ENCODE measurements at places on chromosomes 13 and 19. TPM values are rescaled to one million over a fixed set of nuclear protein-coding genes. Genes with fewer than 3 reads are reported as not detected.

- DNase-seq: no peak
These were observed 174.3 kb downstream of the PTPRS start for GRCh38 chr19:5166262-5166661.

GRCh38 chr13:109816112-109816807 is 29.9 kb upstream of the IRS2 start:
- DNase-seq: no peak

GRCh38 chr19:57850553-57851017 is 926 bp downstream of the ZNF587 start:
- DNase-seq: no peak

GRCh38 chr19:51595190-51596175 is 24.4 kb downstream of the ZNF175 start:
- DNase-seq: no peak

DNA sequence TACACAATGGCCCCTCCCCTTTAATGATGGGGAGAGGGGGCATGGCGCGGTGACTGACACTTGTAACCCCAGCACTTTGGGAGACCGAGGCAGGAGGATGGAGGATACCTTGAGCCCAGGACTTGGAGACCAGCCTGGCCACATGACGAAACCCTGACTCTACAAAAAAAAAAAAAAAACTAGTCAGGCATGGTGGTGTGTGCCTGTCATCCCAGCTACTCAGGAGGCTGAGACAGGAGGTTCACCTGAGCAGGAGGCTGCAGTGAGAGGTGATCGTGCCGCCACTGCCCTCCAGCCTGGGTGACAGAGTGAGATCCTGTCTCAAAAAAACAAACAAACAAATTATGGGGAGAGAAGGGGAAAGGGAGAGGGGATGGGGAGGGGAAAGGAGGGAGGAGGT is 13.8 kb upstream of the ZBTB7A start:
- no peak for DNase-seq

- DNase-seq: no peak
These were observed 8.0 kb downstream of the LILRB4 start for GRCh38 chr19:54670576-54671357.

- no peak for DNase-seq
These were observed 1.6 kb downstream of the SPINT2 start for GRCh38 chr19:38265921-38266429.

DNA sequence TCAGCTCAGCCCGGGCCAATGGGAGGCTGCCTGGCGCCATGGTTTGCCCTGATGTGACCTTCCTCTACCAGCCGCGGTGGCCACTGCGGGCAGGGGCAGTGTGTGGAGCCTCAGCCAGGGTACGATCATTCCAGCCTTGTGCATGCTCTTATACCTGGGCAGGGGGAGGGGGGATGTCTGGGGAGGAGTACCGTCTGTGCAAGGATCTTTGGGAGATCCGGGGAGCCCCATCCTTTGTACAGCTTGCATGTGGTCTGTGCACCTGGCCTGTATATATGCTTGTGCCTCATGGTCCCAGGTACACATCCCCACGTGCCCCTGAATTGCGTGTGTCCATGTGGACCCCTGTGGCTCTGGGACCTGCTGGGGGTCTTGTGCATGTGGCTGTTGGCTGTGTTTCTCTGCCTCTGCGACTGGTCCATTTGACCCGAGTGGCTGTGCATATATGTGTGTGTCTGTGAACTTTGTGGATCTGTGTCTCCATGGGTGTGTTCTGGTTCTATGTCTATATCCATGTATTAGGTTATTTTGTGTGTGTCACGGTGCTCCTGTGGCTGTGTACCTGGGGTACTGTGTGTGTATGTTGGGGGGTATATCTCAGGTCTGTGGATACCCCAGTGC is 12.8 kb upstream of the NANOS3 start:
- DNase-seq: no peak

DNA sequence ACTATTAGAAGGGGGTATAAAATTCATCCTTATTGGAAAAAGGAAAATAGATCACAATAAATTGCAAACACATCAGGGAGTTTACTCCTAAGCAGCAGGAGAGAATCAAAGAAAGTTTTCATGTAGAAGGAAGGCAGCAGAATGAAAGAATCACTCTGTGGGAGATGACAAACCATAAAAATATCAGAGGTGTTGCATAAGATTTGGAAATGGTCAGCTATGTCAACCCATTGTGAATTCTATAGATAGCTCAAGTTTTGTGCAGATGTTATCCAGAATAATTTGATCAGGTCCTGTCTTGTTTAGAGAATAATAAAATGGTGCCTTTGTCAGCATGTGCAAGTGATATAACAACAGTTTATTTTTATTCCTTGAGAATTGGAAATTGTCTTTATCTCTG is 622.4 kb downstream of the DCT start:
- DNase-seq: no peak

- no peak for DNase-seq
These were observed 16.7 kb downstream of the SYDE1 start for GRCh38 chr19:15123900-15124299.

DNA sequence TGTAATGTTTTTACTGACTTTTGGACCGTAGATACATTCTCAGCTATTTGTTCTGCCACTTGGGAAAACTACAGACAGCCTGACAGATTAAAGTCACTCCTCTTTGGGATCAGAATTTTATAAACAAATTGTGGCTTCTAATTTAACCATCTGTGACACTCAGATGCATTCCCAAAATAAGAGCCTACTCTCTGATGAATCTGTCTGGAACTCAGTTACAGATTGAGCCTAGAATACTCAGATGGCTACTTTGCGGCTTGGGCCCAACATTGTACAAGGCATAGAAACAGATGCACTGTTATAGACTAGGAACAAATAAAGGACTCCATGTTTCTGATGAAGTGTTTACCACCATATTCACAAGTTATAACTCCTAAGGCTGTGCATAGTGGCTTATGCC is 291.0 kb upstream of the SLITRK6 start:
- DNase-seq: no peak

GRCh38 chr13:73677048-73677601 is 457.1 kb downstream of the KLF12 start:
- no peak for DNase-seq

DNA sequence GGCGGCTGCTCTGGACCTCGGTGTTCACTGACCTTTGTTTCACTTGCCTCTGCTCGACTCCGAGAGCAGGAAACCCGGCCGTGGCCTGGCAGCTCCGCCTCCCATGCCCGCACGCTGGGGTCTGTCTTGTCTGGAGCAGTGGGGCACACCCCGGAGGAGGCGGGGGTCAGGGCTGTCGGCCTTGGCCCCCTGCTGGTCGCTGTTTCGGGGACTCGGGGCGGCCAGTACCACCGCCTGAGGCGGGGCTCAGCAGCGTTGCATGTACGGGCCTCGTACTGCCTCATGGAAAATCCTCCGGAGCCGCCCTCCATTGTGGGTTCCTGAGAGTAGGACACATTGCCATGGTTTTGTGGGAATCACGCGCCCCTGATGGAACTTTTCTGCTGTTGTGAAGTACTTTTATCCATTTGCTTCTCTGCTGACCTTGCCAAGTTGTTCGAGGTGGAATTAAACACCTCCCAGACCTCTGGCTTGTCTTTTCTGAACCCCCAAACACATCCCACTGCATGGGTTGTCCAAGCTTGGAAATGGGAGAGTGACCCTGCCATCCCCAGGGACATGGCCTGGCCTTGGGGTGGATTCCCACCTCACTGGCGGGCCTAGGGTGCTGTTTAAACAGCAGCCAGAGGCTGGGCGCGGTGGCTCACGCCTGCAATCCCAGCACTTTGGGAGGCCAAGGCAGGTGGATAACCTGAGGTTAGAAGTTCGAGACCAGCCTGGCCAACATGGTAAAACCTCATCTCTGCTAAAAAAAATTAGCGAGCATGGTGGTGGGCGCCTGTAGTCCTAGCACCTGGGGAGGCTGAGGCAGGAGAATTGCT is 5.5 kb upstream of the NDUFS7 start:
- no peak for DNase-seq

DNA sequence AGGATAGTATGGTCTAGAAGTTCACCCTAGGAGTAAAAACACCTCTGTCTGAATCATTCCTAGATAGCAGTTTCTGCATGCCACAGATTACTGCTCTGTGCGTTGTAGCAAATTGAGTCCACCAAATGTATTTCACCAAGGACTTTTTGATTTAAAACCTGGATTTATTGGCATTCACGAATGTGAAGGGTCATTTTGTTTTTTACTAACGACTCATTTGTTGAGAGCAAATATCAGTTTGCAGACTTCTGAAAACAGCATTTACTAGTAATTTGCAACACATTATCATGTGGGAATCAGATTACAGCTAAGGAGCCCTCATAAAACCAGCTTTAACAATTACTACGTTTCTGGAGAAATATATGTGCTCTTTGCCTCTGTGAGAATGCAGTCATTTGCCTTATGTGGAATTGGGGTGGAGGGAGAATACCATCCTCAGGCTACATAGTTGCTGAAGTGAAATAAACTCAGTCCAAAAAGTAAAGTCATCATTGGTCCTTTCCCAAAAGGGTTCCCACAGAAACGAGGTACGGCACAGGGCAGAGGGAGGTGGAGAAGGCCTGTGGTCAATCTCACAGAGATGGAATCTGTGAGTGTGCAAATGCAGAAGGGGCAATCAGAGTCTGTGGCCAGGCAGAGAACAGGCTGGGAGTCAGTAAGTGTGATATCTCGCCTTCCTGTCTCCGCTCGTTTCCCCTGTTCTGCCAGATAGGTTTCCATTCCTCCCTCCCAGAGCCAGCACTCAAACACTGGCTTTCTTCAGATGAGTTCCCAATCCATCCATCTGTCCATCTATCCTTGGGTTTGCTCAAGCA is 63.1 kb downstream of the DLEU7 start:
- no peak for DNase-seq

DNA sequence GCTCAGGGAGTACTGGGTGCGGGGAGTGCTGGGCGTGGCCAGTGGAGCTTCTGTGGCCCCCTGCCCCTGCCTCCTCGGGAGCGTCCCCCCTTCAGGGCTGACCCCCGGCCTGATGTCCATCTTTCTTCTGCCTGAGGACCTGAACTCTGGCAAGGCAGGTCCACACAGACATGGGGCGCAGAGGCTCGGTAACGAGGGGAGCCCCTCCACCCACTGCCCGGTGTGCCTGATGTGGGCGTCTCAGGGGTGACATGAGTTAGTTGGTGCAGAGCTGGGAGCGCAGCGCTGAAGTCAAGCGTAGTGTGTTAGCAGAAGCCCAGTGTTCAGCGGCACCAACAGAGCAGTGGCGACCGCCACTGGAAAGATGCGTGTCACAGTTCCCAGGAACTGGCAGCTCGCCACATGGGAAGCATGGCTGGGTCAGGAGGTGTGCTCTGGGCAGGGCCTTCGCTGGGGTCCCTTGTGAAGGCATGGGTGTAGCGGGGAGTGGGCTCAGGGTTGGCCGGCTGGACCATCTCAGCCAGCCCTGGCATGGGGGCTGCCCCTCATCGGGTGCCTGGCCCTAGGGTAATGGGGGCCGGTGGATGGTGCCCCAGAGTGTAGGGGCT is 11.5 kb downstream of the THOP1 start:
- no peak for DNase-seq

GRCh38 chr19:2964874-2965273 is 12.5 kb upstream of the TLE6 start:
- no peak for DNase-seq

DNA sequence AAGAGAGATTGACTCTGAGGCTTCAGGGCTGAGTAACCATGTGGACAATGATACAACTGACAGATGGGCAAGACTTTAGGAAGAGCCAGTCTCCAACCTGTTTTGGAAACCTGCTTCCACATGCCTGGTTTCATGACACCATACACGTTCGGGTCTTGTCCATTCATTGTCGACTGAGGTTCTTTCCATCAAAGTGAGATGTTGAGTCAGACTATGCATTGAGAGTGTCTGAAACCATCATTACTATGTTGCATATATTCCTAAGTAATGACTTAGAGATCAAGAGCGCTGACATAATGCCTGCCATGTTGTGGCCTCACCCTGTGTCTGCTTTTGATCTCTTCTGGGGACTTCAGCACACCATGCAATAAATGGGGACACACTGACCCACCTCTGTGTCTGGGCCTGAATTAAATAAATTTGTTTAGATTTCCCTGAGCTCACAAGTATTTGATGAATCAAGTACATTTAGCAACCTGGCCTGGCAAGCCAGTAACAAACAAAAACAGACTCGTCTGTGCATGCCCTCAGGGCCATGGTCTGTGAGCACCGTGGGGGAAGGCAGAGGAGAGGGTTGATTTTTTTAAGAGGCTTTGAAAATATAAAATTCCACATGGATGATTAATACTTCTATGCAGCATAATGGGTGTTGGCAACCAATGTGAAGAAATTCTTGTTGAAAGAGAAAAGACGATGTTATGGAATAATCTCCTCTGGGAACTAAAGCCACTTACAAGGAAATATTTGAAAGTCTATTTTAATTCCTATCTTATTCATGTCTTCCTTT is 49.9 kb upstream of the UBAC2 start:
- DNase-seq: no peak

DNA sequence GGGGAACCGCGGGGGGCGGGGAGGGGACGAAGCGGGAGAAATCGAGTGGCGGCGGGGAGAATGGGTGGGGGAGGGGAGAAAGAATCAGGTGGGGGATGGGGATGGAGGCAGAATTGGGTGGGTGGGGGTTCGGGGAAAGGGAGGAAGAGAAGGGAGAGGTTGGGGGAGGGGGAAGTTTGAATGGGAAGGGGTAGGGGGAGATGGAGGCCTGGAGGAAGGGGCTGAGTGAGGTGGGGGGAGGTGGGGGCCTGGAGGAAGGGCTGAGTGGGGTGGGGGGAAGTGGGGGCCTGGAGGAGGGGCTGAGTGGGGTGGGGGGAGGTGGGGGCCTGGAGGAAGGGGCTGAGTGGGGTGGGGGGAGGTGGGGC is 403 bp upstream of the ADAMTS10 start:
- no peak for DNase-seq

DNA sequence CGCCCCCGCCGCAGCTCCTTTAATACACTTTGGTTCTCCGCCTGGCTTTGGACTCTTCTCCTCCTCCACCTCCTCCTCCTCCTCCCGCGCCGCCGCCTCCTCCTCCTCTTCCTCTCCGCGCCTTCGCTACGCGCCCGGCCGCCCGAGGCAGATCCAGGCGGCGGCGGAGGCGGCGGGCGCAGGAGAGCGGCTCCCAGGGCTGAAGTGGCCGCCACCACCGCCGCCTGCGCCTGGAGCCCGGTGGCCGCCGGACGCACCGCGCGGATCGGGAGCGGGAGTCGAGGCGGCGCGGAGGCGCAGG is at the start of gene ZIC2:
ZIC2 (plus strand) TSS at position 50 of the 301 bp plus-strand sequence. CDS start 281 bp downstream, outside the sequence.
- DNase-seq: no peak

- DNase-seq: no peak
These were observed 4.2 kb downstream of the GZMM start for GRCh38 chr19:547836-548720.

GRCh38 chr19:17610384-17610783 is 54.9 kb downstream of the COLGALT1 start:
- DNase-seq: no peak

The RUBCNL gene
- 1.1 TPM for total RNA-seq

The AMER2 gene
- not detected for total RNA-seq

The ZNF543 gene
- total RNA-seq: 3.5 TPM

The ZNF154 gene
- 1.3 TPM for total RNA-seq

The ZNF470 gene
- total RNA-seq: 1.8 TPM

The FAM174C gene
- total RNA-seq: 189 TPM

The TNFSF13B gene
- 1.4 TPM for total RNA-seq

Measured in activated T-cell treated with anti-CD3 and anti-CD28 coated beads, Interleukin-2, amount 50 U/mL, for 4 hours (primary cell).